GF-D8 (cell line): ENCODE measurements at places on chromosomes 3 and 15.

- DNase-seq = no peak
Measured at GRCh38 chr3:187974871-187975271, 179.1 kb upstream of the LPP start.

DNA sequence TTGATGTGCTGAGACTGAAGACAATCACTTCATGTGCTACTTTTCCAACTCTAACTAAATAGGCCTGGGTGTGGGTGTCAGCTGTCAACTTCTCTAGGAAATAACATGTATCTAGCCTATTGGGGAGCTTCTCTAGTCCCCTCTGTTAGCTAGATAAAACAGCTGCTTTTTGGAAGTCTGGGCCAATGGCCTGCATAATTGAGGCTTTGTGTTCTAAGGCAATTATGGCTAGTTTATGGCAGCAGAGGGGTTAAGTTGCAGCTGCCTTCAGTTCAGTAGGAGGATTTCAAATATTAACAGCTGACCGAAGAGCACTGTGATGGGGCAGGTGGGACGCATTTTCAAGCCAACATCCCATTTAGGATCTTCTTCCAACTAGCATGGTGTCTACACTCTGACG lies 6.4 kb downstream of the COL8A1 start:
- DNase-seq = no peak

- DNase-seq = no peak
Measured at GRCh38 chr3:143529018-143529478, 319.2 kb downstream of the SLC9A9 start.

DNA sequence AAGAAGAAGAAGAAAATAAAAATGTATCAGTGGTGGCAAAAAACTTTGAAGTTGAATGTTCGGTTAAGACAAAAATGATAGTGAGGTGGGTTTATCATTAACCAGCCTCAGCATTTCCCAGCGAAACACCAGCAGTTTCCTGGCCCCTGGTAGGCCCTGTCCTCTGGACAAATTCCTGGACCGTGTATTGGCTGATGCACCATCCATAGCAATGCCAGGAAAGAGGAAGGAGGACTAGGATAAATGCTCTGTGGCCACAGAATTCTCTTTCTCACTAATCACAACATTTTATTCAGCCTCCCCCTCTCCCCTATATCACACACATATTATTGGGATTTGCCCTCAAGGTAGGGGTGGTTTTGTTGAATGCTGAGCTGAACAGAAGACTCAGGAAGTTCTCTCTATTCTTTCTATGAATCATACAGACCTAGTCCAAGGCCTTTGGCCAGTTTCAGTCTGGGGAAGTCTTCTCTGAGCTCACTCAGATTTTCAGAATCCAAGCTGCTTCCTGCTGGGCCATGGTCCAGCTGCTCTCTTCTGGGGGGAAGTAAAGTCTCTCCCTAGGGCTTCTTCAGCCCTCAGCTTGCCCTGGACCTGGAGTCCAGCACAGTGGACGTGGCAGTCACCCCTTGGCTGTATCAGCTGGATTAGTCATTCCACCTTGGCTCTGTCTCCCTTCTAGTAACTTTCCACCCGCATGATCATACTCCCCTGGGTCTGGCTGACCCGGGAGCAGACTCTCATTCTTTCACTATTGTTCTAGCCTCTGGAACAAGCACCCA lies 27.6 kb downstream of the SLC28A1 start:
- DNase-seq = no peak

DNA sequence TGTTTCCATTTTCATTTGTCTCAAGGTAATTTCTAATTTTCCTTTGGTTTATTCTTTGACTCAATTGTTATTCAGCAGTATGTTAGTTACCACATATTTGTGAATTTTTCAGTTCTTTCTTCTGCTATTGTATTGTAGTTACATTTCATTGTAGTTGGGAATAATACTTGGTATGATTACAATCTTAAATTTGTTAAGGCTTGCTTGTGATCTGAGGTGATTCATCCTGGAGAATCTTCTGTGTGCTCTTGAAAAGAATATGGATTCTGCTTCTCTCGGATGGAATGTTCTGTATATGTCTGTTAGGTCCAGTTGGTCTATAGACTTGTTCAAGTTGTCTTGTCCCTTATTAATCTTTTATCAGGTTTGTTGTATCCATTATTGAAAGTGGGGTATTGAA lies 63.4 kb upstream of the VEPH1 start:
- DNase-seq = no peak

- no peak for DNase-seq
Measured at GRCh38 chr3:108022256-108023150, 68.3 kb downstream of the CD47 start.

DNA sequence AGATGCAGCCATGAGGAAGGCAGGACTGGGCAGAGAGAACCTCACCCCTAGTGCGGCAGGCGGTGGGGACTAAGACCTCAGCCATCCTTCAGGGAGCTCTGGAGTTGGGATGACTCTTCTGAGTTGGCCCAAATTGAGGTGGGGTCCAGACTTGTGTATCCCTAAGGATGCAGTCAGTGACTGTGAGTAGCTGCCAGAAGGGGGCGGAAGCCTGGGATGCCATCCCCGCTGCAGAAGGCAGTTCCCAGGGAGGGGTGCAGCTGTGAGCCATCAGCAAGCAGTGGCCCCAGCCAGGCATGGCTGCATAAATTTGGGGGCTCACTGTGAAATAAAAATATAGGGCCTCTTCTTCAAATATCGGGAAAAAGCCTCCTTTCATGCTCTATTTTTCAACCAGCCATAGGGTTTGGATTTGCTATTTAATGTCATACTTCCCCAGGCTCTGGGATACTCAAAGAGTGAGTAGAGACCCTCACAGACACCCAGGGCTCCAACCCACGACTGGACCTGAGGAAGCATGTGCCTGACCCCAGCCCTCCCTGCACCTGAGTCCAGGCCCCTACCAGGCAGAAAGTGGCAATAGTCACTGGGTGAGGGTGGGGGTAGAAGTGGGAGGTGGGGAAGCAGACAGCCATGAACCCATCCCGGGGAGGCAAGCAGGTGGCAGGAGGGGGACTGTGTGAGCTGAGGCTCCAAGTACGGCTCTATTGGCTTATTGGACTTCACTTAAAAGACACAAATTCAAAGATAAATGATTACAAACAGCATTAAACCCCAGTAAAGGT lies 30.5 kb downstream of the GRK7 start:
- no peak for DNase-seq

GRCh38 chr3:159348431-159348830 lies 546.6 kb downstream of the MFSD1 start:
- no peak for DNase-seq

GRCh38 chr3:54983266-54984099 lies 55.6 kb upstream of the LRTM1 start:
- DNase-seq = no peak

- DNase-seq = no peak
Measured at GRCh38 chr3:19539518-19540392, 391.4 kb downstream of the KCNH8 start.

- no peak for DNase-seq
Measured at GRCh38 chr3:153960458-153961074, 160.6 kb upstream of the ARHGEF26 start.

- no peak for DNase-seq
Measured at GRCh38 chr3:14801668-14802380, 16.9 kb upstream of the FGD5 start.
